ENCODE measurements at places on chromosomes 6 and 20. TPM values are rescaled to one million over a fixed set of nuclear protein-coding genes. Genes with fewer than 3 reads are reported as not detected.
A peak's percentile ranks its signal among the peaks of the same experiment; 100 is the strongest.

CSNK2B gene
- 328 TPM for total RNA-seq

HUS1B gene
- 2.9 TPM for total RNA-seq

CEP43 gene
- 38.9 TPM for total RNA-seq

SRSF12 gene
- total RNA-seq, result 0.51 TPM

BEND3 gene
- total RNA-seq, result 5.6 TPM

GTSF1L gene
- total RNA-seq, result not detected

SIRPB2 gene
- not detected for total RNA-seq

C6orf58 gene
- total RNA-seq, result 0.39 TPM

TPBG gene
- 33.2 TPM for total RNA-seq

SLC17A3 gene
- total RNA-seq, result not detected

HEY2 gene
- total RNA-seq, result 0.77 TPM

SLC32A1 gene
- total RNA-seq, result not detected

DNA sequence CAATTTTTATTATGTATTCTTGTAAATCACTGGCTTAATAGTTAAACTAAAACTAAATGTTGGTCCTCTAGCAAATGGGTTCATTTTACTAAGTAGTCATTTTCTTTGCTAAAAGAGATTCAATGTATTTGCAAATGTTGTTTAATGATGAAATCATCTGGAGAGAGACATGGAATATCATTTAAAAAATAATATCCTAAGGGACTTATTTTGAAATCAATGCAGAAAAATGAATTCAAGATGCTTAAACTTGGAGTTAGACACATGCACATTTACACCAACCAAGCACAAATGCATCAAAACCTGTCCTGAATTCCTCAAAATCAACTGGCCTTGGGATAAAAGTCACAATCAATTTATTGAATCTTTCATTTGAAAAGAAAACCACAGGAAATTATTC, 165.0 kb upstream of the RNF217 start:
- DNase-seq, result no peak

DNA sequence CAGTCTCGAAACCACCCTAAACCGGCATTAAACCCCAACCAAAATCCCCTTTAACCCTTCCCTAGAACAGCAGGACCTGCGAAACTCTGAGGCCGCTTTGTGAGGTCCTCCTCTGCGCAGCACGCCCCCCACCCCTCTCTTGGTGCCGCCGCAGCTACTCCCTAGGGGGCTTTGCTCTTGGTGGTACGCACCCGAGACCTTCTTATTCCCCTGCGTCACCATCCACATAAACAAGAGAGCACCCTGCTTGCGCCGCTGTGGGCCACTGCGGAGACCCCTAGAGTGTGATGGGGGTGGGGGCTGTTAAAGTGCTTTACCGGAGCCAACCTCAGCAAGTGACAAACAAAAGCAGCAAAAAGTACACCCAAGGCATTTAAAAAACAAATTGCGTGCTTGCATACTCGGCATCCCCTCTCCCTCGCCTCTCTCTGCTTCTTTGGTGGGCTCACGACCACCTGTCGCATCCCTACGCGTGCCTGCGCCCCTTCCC, 502 bp upstream of the GNAS start:
- no peak for DNase-seq

DNA sequence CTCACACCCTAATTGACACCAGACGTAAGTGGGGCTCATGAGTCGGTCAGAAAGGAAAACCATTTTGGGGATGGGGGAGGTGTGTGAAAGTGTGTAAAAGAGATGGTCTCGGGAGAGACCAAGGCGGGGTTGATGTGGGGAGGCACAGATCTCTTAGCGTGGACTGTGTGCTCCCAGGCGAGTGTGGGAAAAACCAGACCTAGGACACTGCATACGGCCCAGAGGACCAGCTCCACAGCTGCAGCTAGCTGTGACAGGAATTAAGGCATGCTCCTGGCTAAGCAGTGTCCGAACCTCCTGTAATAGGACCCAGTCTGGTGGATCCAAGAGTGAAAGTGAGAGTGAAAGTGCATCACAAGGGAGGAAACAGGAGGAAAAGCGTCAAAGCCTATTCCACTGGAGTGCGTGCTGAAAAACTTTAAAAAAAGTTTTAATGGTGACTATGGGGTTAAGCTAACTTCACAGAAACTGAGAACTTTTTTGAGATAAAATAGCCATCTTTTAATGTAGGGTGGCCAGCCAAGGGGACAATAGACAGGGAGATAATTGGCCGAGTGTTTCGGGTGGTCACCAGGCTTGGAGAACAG, 9.6 kb downstream of the IL22RA2 start:
- DNase-seq, result no peak

- DNase-seq, result peak; percentile 32
Measured at GRCh38 chr6:115838763-115839401, 221.8 kb downstream of the FRK start.

GRCh38 chr6:23518294-23518693, 607.7 kb upstream of the NRSN1 start:
- DNase-seq, result no peak

DNA sequence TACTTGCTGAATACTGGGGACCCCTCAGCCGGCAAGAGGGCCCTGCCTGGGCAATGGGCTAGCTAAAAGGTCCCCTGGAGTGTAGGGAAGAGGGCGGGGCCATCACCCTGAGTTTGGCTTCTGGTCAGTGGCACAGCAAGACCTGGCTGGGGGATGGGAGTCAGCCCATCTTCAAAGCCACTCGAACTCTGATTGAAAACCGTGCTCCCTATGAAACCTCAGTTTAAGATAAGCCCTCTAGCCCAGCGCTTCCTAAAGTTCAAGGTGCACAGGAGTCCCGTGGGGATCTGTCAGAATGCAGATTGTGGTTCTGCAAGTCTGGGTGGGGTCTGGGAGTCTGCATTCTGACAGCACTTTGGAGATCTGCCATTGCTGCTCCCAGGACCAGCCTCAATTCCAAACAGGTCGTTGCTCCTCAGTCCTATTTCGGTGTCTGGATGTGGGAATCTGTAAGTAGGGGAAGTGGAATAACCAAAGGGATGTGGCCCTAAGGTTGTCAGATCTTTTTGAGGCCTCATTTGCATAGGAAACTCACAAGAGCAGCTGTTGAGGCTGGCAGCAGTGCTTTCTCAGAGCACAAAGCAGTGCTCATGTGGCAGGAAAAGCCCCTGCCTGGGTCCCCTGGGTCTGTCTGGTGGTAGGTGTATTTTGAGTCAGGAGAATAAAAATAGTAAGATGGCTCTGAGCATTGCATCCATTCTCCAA, 85.3 kb upstream of the SCP2D1 start:
- no peak for DNase-seq

DNA sequence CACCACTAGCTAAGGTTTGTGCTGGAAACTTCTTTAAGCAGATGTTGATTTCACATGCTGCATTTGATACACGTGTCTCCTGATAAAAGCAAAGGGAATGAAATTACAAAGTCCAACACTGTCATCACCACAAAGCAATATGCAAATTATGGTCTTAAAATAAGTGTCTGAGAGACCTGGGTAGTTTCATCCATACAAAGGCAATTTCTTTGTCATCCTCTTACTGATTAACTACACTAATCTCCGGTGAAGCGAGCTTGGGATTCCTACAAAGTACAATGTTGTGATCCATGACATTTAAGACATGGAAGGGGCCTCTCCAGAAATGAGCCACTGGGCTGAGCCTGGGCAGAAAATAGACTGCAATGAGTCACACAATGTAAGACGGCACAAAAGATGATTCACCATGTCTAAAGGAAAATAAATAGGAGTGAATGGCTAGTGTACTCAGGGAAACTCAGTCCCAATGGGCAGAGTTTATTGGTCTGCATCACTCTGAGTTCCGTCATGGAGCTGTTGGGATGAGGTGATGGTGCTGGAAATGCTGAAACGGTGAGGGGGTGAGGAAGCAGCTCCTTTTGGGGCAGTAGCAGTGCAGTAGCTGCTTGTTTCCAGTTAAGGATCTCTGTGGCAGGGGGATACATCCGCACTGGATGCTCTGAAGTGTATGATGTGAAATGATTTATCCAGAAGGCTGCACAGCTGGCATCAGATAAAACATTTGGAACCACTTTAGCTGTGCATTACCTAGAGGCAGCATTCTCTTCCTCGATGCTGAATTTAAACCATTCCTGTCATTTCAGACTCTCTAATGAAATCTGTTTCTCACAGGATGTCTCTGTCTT, 103.3 kb downstream of the IBTK start:
- peak; percentile 94 for DNase-seq

DNA sequence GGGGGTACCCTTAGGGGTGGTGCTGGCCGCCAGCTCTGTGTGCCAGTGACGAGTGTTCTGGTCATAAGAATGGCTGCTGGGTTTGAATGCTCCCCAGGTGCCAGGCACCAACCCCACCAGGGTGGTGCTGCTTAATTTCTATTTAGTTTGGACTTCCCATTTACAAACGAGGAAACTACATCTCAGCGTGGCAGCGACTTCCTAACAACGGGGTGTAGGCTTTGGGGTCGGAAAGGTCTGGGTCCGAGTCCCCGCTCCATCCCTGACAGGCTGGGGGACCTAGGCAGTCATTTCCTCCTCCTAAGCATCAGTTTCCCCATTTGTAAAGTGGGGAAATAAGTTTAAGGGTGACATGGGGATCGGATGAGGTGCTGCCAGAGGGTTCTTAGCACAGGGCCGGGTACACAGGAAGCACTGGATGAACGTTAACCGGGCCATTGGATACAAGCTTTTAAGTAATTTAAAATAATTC, 30.3 kb downstream of the CEBPB start:
- DNase-seq, result no peak

GRCh38 chr6:167750956-167751358, 75.8 kb upstream of the AFDN start:
- DNase-seq, result no peak

GRCh38 chr20:64025826-64026412, 10.1 kb upstream of the C20orf204 start:
- DNase-seq, result no peak

- DNase-seq, result no peak
Measured at GRCh38 chr20:62762376-62762775, 33.9 kb upstream of the MRGBP start.

DNA sequence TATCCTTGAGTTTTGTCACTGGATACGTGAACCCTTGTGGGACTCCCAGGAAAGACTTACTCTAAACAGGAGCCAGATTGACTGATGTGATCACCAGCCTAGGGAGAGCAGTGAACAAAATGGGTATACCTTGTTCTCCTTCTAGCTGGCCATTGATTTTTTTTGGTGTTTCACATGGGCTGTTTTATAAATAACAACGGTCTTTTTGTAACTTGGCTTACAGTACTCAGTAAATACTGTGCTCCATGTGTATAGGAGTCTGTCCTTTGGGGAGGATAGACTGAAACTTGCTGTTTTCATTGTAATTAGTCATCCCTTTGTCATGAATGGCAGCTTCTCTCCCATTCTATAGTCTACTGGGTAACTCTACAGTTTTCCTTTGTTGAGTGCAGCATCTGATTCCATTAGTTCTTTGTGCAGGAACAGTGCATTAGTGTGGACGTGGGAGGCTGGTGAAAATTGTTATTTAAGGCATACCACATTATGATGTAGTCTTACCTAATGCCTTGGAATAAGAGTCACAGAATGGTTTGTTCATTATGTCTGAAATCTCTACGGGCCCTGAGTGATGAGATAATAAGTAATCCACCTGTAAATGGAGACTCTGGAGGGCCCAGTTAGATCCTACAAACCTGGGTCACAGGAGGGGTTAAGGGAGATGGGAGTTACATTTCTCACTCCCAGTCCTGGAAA, 89.5 kb downstream of the TIAM2 start:
- DNase-seq, result peak; percentile 44

DNA sequence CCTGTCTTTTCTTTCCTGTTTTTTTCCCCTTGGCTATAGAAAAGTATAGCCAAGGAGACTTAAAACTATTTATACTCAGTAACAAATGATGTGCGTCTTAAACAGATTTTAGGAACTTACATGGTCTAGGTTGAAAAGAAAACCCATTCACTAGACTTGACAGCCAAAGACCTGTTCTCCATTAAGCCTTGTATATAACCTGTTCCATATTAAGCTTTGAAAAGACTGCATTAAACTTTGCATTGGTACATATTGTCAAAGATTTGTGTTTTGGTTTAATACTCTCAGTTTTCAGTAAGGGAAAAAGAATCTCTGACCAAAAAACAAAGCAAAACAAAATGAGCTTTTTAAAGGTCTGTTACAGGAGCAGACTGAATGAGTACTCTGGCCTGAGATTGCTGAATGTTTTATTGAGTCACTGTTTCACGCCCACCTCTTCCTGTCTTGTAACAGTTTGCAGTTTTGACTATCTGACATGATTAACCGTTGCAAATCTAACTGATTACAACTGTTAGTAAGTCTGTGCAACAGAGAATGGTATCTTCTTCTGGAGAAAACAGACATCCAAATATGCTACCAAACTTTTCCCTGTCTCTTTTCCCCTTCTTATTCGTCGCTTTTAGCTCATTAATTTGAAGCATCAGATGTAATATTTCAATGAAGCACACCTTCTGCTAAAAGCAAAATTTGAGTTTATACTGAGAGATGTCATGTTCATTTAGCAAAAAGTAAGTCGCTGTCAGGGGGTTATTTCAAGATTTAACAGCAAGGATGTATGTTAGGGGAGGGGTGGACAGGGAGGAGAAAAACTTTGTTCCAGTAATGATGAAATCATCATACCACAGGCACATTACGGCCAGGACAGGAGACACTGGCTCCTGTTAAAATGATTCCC, 59.1 kb upstream of the SUPT3H start:
- DNase-seq, result peak; percentile 85

DNA sequence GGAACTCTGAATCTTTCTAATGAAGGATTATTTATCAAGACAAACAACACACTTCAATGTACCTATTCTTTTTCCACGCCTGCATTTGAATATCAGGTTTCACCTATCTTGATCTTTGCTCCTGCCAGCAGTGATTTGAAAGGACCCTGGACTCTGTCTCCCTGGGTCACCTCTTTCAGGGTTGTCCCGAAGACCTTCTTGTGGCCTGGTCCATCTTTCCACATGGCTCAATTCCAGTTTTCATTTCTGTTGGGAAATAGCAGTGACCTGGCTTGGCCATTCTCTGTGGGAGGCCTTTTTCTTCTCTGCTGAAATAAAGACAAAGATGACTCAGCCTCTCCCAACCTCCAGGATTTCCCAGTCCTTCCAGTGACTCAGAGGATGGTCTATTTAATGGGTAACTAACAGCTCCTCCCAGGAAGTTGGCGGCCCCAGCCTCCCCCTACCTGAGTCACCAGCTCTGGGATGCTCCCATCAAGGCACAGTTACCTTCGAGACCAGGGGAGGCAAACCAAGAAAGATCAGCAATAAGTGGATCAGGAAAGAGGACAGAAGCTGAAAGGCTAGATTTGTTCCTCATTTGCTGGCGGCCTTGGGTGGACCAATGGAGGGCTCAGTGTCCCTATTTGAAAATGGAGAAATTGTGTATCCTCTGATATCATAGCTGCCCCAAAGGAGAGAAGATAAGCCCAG, 120.2 kb upstream of the RNF24 start:
- peak; percentile 97 for DNase-seq

- DNase-seq, result no peak
Measured at GRCh38 chr20:62562831-62563230, 79.5 kb upstream of the SLCO4A1 start.

DNA sequence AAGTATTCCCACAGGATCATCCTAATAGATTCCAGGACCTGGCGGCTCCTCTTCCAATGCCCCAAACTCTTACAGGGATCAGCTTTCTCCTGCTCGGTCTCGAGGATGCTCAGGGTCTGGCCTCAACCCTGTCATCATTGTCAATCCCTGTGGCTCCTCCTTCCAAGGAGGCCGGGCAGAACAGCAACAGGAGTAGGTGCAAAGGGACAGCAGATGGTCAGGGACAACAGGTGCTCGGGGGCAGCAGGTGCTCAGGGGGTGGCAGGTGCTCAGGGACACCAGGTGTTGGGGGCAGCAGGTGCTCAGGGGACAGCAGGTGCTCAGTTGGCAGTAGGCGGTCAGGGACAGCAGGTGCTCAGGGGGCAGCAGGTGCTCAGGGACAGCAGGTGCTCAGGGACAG, 84.8 kb downstream of the TTLL2 start:
- DNase-seq, result no peak
